ENCODE measurements at places on chromosomes 7 and 10.

GRCh38 chr7:116776610-116777289 is 85.6 kb upstream of the CAPZA2 start:
- peak; percentile 79 for DNase-seq

DNA sequence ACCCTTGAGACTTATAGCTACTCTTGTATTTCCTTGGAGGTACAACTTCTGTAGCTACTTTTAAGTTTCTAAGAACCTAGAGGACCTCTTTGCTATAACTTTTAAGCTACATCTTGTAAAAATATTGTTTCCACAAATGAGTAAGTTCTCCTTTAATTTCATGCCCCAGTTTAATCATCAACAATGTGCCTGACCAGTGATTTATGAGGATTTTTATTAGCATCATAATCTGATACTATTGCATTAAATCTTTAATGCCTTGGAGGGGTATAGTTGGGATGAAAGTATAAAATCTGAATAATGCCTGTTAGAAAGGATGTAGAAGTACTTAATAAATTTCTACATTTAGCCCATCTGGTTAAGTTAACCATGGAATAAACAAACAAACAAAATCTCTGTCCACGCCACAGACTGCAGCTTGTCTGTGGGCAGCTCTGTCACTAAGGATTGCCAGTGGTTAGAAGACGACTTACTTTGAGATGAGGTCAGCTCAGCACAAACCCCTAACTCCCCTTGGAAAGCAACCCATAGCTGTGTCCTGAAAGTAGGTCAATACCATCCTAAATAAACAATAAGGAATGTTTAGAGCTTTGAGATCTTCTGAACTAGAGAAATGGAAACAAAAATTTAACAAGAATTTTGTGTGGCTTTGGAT is 18.3 kb downstream of the UBE2D1 start:
- peak; percentile 68 for DNase-seq

DNA sequence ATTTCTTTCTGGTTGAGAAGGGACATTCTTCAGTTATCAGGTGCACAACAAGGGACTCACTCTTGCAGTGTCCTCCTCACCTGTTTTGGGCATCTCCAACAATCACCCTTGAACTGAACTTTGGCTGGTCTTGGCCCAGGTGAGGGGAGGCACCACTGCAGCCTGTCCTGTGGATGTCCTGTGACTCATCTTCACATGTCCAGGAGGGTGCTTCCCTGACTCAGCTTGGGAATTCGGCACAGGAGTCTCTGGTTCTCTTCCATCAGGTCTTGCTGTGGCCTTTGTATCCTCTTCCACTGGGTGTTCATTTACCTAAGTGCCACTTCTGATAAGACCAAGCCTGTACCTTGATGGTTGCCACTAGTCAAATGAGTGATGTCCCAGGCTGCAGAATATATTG is 196.7 kb upstream of the MKI67 start:
- no peak for DNase-seq

- DNase-seq = peak; percentile 7
These were observed 74.4 kb upstream of the PPP1R3C start for GRCh38 chr10:91707236-91707635.

- DNase-seq = no peak
These were observed 250.9 kb downstream of the PTEN start for GRCh38 chr10:88114368-88114767.

DNA sequence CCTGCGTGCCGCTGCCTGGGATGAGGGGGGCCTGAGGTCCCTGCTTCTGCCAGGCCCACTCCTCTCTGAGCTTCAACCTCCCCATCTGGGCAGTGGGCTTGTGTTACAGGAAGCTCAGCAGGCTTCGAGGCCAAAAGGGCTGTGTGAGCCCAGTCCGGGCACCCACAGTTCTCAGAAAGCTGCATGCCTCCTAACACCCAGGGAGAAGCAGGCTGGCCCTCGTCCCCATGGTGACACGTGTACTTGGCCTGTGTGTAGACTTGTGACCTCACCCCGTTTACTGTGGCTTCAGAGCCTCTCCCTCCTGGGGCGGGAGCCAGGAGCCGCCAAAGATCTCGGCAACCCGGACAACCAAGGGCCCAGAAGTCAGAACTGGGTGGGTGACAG is 2.2 kb upstream of the GRIFIN start:
- no peak for DNase-seq

- DNase-seq = no peak
These were observed 2.8 kb upstream of the PUS7 start for GRCh38 chr7:105524840-105525239.

- DNase-seq = peak; percentile 87
These were observed at the start of gene ITPRIP for GRCh38 chr10:104337985-104338735. Gene ITPRIP, minus strand, starts transcription at chr10:104338465. Its CDS starts 22,414 bp downstream, at chr10:104316051.

GRCh38 chr7:133364959-133365690 is 112.2 kb downstream of the EXOC4 start:
- no peak for DNase-seq

GRCh38 chr7:152523916-152524315 is 88.1 kb upstream of the KMT2C start:
- no peak for DNase-seq

DNA sequence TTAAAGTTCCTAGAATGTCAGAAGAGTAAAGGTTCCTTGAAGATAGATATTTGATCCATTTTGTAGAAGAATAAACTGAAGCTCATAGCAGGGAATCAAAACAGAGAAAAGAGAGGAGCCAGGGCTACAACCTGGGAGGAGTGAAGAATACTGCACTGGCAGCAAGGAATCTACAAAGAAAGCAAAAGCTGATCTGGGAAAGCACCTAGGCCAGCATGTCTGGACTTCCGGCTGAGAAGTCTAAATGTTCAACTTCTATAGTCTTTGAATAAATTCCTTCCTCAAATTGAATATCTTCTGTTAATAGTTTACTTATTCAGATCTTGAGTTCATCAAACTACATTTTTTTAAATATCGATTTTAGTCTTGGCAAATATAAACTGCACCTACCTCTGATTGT is 78.2 kb downstream of the VPS41 start:
- DNase-seq = no peak

GRCh38 chr7:156236936-156237599 is 403.5 kb upstream of the RNF32 start:
- no peak for DNase-seq

DNA sequence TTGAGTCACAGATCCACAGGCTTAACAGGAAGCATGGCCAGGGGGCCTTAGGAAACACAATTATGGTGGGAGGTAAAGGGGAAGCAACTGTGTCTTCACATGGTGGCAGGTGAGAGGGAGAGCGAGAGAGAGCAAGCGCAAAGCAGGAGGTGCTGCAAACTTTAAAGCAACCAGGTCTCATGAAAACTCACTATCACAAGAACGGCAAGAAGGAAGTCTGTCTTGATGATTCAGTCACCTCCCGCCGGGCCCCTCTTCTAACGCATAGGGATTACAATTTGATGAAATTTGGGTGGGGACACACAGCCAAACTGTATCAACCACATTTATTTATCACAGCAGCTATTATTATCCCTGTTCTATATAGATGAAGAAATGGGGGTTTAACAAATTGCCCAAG is 201.6 kb downstream of the DPP6 start:
- DNase-seq = no peak

DNA sequence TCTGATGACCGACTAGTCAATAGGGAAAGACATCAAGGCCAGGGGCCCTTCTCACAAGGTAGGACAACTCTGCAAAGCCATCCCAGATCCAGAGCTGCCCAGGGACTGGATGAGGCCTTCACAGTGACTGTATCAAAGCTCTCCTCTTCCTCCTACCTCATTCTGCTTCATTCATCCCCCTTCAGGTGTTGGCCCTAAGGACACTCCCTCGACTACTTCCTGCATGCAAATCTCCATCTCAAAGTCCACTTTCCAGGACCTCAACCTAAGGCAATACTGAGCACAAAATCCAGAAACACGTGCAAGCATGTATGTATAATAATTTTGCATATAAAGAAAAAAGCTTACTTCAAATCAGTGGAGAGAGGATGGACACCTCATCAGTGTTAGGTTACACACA is 25.1 kb downstream of the DPY19L1 start:
- no peak for DNase-seq

- DNase-seq = peak; percentile 3
These were observed 173.3 kb downstream of the SLC16A9 start for GRCh38 chr10:59536167-59537014.

DNA sequence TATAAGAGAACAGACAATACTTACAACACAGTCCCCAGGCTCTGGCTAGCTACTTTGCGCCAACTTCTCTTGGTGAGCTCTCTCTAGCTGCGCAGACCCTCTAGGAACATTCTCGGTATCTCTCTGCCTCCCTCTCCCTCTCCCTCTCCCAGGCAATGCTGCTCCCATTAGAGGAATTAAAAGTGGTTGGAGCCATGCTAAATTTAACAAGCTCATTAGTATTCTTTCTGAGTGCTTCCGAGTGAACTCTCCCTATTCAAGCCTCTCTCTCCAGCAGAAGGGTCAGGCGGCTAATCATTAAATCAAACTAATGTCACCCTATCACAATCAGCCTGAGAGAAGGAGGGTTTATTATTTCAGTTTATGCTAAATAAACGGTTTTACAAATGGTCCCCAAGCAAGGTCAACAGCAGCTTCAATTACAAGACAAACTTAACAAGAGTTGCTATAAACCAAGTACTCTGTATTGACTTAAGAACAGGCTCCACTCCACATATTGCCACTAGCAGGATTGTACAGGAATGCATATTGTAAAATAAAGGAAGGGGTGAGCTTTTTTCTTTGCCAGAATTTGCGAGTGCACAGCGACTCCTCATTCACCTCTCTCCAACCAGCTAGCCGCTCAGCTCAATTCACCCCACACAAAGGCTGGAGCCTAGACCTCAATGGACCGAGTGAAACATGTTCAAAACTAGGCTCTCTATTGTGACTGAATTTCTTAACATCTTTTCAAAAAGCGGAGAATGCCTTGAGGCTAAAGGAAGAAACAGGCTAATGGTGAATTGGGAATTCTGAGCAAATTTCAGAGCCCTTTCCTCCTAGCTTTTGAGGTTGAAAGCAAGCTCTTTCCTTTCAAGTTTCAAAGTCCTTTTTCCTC is 84.4 kb downstream of the GLI3 start:
- DNase-seq = no peak

- DNase-seq = no peak
These were observed 38.1 kb upstream of the GPR141 start for GRCh38 chr7:37645282-37646050.

DNA sequence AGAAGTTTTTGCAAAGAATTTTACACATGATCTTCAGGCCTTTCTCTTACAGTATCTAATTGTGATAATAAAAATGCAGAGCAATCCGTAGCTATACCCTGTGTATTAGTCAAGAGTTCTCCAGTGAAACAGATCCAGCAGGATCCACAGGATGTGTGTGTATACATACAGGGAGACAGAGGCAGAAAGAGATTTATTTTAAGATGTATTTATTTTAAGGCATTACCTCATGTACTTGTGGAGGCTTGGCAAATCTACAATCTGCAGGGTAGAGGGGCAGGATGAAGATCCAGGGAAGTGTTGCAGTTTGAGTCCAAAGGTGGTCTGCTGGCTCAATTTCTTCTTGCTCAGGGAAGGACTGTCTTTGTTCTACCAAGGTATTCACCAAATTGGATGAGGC is 41.7 kb downstream of the ARHGAP12 start:
- DNase-seq = no peak

DNA sequence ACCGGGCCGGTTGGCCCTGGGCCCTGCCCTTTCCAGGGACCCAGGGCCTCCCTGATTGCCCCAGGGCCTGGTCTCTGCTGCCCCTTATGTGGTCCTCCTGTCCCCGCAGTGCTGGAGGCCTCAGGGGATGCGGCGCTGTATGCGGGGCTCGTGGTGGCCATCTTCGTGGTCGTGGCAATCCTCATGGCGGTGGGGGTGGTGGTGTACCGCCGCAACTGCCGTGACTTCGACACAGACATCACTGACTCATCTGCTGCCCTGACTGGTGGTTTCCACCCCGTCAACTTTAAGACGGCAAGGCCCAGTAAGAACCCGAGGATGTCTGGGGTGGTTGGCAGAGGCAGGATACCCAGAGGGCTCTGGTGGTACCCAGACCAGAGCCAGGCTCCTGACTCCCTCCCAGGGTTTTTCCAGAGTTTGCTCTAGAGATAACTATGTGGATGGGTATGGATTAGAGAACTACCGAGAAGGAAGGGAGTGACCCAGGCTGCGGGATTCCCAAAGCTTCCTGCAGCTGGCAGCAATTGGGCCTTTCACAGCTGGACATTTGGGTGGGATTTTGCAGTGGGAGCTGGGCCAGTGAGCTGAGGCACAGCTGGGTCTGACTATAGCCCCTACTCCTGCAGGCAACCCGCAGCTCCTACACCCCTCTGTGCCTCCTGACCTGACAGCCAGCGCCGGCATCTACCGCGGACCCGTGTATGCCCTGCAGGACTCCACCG is 28.1 kb upstream of the SLC29A3 start:
- DNase-seq = peak; percentile 23

- DNase-seq = peak; percentile 37
These were observed 174.8 kb upstream of the FZD1 start for GRCh38 chr7:91089382-91089963.

DNA sequence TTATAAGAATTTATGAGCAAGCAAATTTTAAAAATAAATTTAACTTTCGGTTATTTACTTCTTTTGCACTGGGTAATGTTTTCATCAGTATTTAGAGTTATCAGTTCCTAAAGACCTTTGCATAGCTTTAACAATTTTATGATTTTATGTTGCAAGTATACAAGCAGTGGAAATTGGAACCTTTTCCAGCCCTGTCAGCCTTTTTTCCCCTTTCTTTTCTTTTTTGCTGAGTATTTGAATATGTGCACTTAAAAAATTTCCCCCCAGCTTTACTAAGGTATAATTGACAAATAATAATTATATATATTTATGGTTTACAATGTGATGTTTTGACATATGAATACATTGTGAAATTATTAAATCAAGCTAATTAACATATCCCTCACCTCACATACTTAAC is 62.6 kb downstream of the MKLN1 start:
- DNase-seq = no peak

DNA sequence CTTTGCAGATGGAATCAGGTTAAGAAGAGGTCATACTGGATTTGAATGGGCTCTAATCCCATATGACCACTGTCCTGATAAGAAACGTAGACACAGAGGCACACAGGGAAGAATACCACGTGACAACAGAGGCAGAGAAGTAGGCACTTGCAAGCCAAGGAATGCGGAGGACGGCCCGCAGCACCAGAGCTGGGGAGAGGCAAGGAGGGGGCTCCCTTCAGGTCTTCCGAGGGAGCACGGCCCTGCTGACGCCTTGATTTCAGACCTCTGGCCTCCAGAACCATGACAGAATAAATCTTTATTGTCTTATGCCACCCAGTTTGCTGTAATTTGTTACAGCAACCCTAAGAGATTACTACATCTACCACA is 44.7 kb upstream of the TMEM213 start:
- DNase-seq = peak; percentile 28

DNA sequence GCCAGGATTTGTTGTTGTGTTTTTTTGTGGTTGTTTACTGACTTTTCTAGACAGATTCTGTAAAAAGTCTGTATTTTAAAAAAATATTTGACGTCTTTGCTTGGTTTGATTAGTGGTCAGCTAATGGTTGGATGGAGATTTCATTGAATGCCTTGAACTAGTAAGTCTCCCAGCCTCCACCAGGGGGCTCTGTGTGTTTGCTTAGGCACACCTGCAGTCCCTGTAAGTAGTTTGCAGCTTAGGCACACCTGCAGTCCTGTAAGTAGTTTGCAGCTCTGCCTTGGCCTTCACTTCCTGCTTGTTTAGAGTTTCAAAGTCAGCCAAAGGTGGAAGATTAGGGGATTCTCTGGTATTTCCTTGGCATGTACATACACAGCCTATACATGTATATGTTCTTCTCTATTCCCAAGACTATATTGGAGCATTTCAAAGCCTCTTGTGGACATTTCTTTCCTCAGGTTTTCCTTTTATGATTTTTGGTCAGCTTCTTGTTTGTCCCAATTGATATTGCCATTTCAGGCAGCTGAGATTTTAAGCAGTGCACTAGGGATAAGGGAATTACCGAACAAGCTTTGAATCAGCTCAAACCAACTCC is 101.6 kb downstream of the CCSER2 start:
- DNase-seq = peak; percentile 64

GRCh38 chr10:103986360-103986759 is 19.4 kb downstream of the SLK start:
- no peak for DNase-seq
